ENCODE measurements at places on chromosomes 1 and 21.
A peak's percentile ranks its signal among the peaks of the same experiment; 100 is the strongest.

DNA sequence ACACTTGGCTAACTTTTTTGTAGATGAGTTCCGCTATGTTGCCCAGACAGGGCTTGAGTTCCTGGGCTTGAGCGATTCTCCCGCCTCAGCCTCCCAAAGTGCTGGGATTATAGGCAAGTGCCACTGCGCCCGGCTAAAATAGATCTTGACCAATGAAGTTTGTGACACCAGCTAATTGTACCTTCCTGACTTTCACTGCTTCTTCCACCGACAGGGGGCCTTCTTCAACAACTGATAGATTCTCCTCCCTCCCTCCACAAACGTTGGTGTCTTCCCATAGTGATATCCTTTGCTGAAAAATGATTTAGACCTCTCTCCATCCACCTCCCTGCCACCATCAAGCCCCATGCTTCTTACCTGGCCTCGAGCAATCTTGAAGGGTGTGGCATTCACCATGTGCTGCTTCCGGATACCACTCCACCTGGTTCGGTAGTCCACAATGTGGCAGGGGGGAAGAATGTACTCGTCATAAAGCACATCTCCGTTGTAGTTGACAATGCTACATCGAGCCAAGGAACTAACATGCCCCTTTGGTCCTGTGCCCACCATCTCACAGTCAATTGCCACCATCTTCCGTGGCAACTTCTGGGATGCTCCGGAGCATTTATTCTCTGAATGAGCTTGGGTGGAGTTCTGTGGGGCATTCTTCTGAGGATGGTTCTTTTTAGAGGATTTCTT lies 1.6 kb upstream of the METTL25B start:
- peak; percentile 22 for DNase-seq

- DNase-seq, result peak; percentile 42
Observed at GRCh38 chr1:93180723-93181613, at the start of gene CCDC18. CCDC18 (plus strand) TSS chr1:93180724; CDS start chr1:93183362, 2,638 bp downstream.

DNA sequence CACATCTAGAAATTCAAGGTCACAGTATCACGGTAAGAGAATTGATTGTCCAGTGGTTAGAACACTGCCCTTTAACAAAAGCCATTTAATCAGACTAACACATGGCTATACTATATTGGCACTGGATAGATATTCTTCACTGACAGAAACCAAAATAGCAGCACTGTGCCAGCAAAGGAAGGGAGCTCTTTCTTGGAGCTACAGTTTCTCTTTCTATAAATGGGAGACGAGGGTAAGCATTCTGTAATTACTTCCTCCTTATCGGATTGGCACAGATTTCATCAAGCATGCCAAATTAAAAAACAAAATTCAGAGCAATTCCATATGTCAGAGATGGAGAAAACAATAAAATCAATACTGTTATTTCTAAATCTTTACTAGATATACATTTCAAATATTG lies 115.7 kb upstream of the CACYBP start:
- DNase-seq, result no peak

DNA sequence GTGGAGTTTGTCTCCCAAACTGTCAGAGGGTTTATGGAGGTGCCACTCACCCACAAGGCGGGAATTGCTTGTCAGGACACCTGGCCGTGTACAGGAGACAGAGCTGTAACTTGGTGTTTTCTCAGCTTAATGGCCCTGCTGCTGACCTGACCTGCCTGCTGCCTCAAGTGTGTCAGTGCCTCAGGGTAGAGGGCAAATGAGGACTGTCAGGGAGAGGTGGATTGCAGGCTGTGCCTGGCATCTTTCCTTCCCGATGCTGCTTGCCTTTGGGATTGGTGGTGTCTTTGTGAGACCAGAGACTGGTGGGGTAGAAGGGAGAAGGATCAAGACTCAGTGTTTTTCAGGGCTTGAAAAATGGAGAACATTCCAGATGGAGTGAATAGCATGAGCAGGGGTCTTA lies 31.4 kb downstream of the TMEM53 start:
- DNase-seq, result no peak

DNA sequence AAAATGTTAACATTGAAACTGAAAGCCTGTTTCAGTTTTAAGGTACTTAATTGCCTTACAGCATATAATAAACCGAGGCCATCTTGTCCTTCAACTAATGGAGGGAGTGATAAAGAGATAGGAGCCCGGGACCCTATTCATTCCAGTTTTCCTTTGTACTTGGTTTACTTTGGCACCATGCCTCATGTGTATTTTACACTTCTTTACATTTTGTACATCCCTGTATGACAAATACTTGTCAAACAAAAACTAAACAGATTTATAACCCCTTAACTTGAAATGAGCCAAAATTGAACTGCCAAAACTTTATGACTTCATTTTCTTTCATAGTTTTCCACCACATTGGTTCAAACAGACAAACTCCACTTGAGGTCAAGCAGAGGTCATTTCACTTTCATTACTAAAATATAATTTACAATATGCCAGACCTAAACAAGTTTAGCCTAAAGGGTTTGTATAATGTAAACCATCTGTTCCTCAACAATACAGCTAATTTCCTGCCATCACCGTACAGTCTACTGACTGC lies 30.9 kb upstream of the UBE2U start:
- no peak for DNase-seq

GRCh38 chr1:2504225-2504948 lies 22.0 kb downstream of the PANK4 start:
- DNase-seq, result no peak
